ENCODE measurements at places on chromosomes 1 and 21.

- no peak for DNase-seq
Observed at GRCh38 chr1:47334765-47335435, 1.3 kb downstream of the CMPK1 start.

DNA sequence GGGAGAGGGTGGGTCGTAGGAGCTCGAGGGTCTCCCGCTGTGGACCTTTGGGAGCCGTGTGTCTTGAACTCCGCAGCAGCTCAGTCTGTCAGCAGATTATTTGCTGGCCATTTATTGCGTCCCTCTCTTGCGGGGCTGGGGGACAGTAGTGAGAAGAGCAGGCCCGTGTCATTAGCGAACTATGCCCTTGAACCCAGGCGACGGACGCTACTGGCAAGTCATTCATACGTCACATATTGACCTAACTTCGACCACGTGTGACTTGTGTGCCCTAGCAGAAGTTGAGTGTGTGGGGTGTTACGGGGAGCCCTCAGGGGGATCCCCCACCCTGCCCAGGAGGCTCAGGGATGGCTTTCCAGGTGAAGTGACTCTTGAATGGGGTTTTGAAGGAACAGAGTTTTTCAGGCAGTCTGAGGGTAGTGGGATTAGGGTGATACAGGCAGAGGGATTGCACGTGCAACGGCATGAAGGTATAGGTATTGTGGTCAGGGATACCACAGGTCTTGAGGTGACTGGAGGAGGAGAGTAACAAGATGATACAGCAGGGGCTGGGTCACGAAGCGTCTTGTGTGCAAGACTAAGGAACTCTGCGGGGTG is 13.0 kb downstream of the RCC1 start:
- no peak for DNase-seq

DNA sequence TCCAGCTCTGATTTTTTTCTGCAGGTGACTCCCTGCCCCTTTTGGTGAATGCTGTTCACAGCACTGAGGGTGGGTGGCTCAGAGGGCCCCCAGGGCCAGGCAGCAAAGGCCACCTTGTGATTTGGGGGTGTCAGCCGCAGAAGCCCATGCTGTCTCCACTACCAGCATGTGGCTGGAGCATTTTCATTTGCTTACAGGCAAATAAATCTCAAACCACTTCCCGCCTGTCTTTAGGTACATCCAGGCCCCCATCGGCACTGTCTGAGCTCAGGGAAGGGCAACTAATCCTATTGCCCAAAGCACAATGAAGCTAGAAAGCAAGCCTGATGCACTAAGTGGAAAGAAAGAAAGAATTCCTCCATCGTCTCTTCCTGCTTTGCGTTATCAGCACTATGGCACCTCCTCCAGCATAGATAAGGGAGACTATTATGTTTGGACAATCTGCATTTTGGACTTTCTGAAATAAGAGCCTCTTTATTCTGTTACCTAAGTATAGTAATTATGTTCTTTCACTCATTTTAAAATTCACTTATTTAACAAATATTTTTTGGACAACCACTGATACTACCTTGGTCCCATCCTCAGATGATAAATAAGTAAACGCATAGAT is 100.5 kb upstream of the TLR5 start:
- DNase-seq: no peak

DNA sequence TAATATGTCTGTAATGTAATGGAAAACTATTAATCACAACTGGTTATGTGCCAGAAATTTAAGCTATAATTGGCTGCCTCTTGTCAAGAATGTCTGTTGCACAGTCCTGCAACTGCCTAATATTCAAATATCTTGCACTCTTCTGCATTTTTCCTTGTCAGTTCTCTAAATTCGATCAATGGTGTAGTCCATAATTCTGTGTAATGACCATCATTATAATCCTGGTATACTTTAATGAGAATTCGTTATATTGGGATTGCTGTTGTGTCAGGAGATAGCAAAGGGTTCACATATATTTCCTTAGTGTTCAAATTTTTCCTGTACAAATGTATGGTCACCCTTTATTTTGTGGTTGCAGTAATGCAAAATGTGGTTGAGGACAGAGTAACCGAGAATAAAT is 4.8 kb downstream of the NTNG1 start:
- no peak for DNase-seq

- peak; percentile 7 for DNase-seq
Observed at GRCh38 chr21:41766883-41767605, at the start of gene RIPK4. Gene RIPK4, minus strand, starts transcription at chr21:41767052. Its CDS starts 11 bp downstream, at chr21:41767041.

DNA sequence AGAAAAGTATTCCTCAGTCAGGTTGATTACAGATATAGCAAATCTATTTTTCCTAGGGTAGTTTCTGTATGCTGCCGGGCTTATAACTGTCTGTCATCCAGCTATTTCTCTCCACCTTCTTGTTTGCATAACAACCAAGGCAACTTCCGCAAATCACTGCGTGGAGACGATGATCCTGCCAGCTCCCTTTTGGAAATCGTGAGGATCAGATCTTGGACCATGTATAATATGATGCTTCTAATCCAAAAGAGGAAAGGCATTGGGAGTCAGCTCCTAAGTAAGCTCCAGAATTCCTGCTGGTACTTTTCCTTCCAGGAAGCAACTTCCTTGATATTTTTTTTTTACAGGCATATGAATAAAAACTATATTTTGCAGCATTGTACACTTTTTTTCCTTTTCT is 445 bp upstream of the RGS4 start:
- no peak for DNase-seq

DNA sequence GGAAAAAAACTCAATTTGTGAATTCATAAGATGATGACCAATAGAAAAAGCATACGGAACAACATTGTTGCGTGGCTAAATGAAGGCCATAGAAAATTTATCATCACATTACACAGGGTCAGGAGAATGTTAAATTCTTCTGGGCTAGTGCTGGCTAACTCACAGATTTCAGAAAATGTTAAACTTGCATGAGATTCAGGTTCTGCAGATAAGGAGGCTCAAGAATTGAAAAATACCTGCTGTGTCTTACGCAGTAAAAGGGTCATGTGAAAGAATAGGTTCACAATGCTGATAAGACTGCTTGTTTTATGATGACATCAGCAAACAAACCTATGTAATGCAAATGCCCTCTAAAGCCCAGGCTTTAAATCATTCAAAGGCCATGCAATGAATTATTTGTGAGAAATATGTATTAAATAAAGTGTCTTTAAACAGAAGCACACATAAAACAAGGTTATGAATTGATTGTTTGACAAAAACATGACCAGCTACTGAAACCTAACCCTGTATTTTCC is 378.8 kb downstream of the USP25 start:
- DNase-seq: no peak

- no peak for DNase-seq
Observed at GRCh38 chr1:36384542-36385409, 948 bp downstream of the STK40 start.

- no peak for DNase-seq
Observed at GRCh38 chr1:93369734-93370133, 24.0 kb downstream of the DR1 start.

DNA sequence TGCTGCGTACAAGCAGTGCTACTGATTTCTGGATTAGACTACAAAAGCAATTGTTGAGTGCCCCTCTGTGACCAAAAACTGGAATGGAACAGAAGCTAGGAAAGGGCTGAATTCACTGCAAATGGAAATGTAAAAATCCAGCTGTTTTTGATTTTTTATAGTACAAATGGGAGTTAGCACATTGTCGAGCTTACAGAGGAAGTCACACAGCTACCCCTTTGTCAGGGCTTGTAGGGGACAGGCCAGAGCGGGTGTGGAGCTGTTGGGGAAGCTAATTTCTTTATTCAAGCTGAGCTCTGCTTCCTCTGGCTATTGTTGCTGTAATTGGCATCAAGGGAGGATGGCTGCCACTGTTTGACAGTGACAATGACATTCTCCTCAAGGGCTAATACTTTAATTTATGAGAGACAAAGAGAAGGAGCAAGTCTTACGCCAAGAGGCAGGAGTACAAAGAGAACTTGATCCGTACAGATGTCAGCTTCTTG is 96.1 kb downstream of the SLC35F3 start:
- no peak for DNase-seq

- DNase-seq: no peak
Observed at GRCh38 chr21:46207920-46208591, 20.5 kb downstream of the LSS start.

GRCh38 chr1:101360506-101360905 is 123.7 kb downstream of the S1PR1 start:
- no peak for DNase-seq

DNA sequence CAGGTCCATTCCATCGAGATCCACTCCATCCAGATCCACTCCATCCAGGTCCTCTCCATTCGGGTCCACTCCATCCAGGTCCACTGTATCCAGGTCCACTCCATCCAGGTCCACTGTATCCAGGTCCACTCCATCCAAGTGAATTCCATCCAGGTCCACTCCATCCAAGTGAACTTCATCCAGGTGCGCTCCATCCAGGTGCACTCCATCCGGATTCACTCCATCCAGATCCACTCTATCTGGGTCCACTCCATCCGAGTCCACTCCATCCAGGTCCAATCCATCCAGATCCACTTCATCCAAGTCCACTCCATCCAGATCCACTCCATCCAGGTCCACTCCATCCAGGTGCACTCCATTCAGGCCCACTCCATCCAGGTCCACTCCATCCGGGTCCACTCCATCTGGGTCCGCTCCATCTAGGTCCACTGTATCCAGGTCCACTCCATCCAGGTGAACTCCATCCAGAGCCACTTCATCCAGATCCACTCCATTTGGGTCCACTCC is 157.4 kb downstream of the HUNK start:
- no peak for DNase-seq

Measured in activated CD8-positive, alpha-beta memory T cell treated with anti-CD3 and anti-CD28 coated beads for 1 hour (primary cell).